Stimulated activated memory B cell treated with anti-CD40 and anti-IgM and Interleukin-4, amounts not matched to agents 10 μg/mL and 1 μg/mL and 100 μg/mL, for 72 hours (primary cell): ENCODE measurements at places on chromosomes 6 and 20.

DNA sequence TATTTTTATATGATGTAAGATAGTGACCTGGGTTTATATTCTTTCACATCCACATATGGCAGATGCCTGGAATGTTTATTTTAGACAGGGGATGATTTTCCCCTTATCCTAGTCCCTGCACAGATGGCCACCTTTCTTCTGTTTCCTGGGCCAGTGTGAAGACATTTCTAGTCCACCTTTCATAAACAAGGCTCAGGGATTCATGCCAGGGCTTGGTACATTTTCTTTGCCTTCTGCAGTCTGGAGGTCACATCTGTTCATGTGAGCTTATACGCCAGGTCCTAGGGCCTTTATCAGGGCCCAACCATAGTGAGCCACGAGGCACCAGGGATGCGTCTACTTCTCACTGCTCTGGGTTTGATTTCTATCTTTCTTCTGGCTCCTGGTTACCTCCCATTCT, 38.0 kb upstream of the ERVFRD-1 start:
- ATAC-seq = no peak

DNA sequence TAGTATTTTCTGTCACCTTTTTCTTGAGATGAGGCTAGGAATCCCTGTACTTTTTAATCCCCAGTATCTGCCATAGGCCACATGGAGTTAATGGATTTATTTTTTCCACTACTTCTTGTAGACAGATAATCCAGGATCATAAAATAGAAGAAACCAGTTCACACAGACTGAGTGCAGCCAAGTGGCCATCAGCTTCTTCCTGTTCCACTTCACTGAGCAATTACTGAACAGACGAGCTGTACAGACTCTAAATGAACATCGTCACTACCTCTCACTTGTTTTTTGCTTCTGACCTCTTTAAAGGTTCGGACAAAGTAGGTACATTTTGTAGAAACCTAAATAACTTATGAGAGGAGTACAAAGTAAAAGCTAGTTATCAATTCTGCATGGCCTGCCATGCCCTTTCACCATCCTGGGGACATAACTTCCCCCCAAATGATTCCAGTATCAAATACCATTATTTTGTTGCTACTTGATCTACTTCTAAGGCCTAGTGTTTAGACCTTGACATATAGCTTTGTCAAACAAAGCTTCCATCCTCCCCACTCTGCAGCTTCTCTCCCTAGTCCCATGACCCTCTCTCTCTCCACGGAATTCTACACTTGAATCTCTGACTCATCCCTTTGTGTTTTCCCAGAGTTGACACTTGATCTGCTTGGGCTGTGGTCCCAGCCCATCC, 34.4 kb upstream of the ARHGAP18 start:
- peak; percentile 46 for ATAC-seq

DNA sequence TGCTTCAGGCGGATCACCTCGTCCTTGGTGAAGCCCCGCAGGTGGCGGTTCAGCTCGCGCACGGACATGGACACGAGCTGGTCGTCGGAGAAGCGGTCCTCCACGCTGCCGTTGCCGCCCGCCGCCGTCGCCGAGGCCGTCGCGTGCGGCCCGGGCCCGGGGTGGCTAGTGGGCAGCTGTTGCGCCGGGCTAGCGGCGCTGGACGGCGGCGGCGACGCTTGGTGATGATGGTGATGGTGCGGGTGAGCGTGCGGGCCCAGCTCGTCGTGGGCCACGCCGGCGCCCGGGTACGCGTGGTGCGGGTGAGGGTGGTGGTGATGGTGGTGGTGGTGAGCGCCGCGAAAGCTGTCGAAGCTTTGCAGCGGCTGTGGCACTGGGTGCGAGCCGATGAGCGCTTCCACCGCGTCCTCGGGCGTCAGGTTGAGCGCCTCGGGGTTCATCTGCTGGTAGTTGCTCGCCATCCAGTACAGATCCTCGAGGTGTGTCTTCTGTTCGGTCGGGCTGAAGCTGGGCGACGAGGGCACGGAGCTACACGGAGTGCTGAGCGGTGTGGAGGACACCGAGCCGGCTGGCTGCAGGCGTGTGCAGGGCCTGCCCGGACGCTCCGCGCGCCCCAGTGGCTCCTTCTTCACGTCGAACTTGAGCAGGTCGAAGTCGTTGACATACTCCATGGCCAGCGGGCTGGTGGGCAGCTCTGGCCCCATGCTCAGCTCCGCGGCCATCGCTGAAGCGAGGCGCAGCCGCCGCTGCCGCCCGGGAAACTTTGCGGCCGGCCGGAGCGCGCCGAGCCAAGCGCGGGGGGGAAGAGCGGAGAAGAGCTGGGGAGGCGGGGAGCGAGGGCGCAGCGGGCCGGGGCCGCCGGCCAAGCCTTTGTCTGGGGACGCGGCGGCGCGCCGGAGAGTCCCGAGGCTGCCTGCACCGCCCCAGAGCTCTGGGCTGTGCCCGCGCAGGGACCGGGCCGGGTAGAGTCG, 622 bp downstream of the MAFB start:
- no peak for ATAC-seq

DNA sequence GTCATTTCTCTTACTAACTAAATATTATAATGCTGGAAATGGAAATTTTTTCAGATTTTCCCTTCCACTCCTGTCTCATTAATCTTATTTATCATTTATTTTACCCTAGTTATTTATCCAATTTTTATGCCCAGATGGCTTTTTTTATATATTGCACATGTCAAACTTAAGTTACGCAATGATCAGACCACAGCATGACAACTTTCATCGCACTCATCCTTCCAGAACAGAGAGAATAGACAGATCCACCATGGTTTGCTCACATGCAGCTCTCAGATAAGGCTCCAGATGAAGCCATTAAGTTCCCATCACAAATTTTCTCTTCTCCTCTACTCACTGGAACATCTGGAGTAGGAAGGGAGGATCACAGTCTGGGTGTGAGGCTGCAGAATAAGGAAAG, 48.7 kb downstream of the MAP7 start:
- ATAC-seq = no peak

DNA sequence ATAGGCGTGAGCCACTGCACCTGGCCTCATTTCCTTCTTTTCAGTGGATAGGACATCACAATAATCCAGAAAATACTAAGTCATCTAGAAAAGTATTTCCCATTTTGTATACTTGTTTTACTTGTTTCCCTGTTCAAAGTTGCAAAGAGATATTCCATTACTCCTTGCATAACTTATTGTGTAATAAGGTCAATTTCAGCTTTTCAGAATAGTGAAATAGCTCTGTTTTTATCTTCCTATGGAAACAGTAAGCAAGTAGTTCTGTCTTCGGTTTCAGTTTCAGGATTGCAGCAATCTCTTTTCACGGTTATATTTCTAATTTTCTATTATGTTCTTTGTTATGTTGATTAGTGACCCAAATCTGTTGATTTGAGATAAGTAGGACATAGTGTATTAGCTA, 6.0 kb downstream of the STX11 start:
- no peak for ATAC-seq

- peak; percentile 67 for ATAC-seq
Observed at GRCh38 chr20:34581341-34582184, 23.0 kb downstream of the MAP1LC3A start.

DNA sequence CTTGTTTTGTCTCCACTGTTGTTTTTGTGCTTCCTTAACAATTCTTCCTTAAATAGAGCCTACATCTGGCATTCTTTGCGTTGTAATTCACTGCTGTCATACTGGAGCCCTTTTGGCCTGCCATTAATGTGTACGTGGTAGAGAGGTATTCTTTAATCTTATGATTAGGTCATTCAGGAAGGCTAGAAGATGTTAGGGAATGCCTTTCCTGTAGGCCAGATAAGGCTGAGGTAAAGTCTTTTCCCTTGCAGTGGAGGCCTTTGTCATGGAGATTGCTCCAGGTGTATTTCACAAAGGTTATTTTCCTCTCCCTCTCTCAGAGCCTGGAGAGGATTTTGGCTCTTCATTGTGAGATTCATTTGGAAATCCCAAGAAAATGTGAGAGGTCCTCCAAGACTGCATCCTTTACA, 146.9 kb downstream of the FUT9 start:
- ATAC-seq = no peak

- no peak for ATAC-seq
Observed at GRCh38 chr6:159102373-159103160, 57.8 kb upstream of the TAGAP start.

DNA sequence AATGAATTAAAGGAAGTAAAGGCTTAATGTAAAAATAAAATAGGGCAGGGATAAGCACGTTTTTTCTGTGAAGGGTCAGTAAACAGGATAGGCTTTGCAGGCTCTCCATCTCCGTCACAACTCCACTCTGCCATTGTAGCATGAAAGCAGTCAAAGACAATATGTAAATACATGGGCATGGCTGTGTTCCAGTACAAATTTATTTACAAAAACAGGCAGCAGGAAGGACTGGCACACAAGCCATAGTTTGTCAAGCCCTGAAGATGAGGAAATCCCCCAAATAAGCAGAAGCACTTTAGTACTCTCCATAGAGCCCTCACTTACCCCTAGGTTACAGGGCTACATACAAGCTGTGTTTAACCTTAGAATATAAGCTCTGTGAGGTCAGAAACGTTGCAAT, 8.9 kb upstream of the FBXO9 start:
- no peak for ATAC-seq

DNA sequence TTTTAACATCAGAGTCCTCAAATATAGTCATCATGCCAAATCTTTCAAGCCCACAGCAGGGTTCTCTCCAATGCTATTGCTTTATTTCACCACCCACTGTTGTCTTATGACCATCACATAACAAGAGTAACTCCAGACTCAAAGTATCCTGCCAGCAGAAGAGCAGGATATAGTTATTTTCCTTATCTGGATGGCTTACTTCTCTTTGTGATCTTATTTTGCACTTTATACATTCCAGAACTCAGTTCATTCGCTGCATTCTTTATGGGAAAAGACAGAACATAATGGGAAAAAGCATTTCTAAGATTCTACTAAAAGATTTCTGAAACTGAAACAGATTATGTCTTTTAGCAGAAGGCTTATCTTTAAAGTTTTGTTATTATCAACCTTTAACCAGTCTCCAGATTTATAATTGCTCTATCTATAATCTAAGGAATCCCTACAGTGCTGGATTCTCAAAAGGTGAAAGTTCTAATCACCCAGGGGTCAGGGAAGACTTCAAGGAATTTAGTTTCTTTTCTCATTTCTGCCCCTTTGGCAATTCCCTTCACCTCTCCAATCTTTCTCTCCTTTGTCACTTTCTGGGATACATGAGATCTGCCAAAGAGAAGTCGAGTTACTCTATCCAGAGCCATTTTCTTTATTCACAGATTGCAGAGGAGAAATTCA, 190.4 kb downstream of the TPBG start:
- no peak for ATAC-seq
